Inflammatory macrophage treated with lipopolysaccharide for 4 hours (primary cell): ENCODE measurements at places on chromosomes 12 and 14.

DNA sequence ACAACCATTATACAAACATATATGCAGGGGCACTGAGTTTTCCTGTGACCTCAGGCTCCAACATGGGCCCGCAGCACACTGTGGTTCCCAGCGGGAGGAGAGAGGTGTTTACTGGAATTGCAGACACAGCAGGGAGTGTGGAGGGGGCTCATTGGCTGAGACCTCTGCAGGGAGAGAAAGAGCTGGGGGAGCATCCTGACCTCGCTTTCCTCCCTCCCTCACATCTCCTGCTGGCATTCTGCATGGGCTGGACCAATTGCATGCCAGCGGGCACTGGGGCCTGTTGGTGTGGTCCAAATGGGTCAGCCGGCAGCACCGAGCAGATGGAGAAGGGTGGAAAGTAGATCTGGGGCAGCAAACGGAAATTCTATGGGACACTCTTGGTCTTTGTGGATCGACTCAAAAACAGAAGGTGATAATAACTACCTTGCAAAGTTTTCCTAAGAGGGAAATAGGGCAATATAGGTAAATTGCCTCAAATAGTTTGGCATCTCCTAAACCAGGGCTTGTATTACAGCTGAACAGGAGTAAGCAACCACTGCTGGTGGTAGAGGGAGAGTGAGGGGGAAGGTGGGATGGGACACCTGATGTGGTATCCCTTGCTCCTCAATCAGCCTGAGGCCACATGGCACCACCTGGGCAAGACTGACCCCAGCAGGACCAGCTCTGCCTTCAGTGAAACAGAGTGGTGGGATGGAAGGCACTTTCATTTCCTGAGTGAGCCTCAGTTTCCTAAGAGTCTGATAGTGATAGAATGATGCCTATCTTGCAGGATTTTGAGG lies 86.9 kb downstream of the NTF3 start:
- DNase-seq: no peak

GRCh38 chr12:88253371-88253978 lies 111.4 kb downstream of the TMTC3 start:
- DNase-seq: no peak

GRCh38 chr12:125287155-125287847 lies 222.1 kb downstream of the AACS start:
- no peak for DNase-seq

- no peak for DNase-seq
These were observed 482.8 kb upstream of the TBX3 start for GRCh38 chr12:115166698-115167315.

DNA sequence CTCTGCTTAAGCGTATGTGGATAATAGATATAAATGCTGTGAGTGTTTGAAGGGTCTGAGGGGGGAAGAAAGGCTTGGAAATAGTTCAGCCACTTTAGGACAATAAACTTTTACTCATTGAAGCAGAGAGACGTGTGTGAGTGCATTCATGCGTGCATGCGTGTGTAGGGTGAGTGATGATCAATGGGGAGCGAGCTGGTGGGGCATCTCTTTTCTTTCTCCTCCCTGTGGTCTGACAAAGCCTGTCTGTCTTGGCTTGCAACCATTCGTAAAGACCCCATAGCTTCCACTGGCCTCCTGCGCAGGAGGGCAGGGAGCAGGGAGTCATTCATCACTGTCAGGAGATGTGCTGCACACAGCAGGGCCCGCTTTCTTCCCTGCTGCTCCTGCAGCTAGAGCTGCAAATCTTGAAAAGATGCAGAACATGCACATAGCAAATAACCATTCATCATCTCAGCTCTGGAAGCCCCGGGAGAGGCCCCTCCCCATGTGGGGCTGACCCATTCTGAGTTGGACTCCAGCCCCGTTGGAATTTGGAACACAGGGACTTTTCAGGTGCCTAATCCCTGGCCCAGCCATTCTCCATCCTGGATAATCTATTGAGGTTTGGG lies 223.2 kb downstream of the PPM1H start:
- no peak for DNase-seq
